ENCODE measurements at places on chromosomes 4 and X. TPM values are rescaled to one million over a fixed set of nuclear protein-coding genes. Genes with fewer than 3 reads are reported as not detected.
A peak's percentile ranks its signal among the peaks of the same experiment; 100 is the strongest.

The PFKFB1 gene
- not detected for total RNA-seq

The TMEM131L gene
- 7.2 TPM for total RNA-seq

The ARHGEF38 gene
- not detected for total RNA-seq

The ETDA gene
- not detected for total RNA-seq

The KLHL34 gene
- total RNA-seq = not detected

The CD38 gene
- not detected for total RNA-seq

The C4orf17 gene
- total RNA-seq = not detected

The GAGE12E gene
- total RNA-seq = not detected

The MAGEB6B gene
- total RNA-seq = not detected

The BEX5 gene
- total RNA-seq = not detected

The NSDHL gene
- 14.1 TPM for total RNA-seq

The ANK2 gene
- 16.2 TPM for total RNA-seq

The MAGEA4 gene
- not detected for total RNA-seq

The C4orf36 gene
- total RNA-seq = 0.06 TPM

The PABPC4L gene
- 0.90 TPM for total RNA-seq

The CD40LG gene
- total RNA-seq = not detected

DNA sequence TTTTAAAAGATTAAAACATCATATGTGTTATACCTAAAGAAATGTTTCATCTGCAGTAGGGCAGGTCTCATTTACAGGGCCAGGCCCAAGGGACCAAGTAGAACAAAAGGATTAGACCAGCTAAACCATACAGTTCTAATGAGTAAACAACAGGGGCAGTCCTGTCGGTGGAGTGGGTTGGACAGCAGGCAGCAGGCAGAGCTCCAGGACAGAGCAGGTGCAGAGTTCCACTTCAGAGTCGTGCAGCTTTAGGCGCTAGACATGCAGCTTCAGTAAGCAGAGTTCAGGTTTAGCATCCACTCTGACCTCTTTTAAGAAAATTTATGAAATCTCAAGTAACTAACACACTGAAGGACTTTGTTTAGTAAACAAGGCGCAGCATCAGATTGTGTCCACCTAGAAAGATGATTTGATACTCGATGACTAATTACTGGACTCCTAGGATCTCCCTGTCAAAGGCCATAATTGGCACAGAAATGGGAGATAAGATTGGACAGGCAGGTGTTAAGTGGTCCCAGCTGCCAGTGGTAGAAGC, 487.7 kb upstream of the INTU start:
- peak; percentile 44 for DNase-seq

DNA sequence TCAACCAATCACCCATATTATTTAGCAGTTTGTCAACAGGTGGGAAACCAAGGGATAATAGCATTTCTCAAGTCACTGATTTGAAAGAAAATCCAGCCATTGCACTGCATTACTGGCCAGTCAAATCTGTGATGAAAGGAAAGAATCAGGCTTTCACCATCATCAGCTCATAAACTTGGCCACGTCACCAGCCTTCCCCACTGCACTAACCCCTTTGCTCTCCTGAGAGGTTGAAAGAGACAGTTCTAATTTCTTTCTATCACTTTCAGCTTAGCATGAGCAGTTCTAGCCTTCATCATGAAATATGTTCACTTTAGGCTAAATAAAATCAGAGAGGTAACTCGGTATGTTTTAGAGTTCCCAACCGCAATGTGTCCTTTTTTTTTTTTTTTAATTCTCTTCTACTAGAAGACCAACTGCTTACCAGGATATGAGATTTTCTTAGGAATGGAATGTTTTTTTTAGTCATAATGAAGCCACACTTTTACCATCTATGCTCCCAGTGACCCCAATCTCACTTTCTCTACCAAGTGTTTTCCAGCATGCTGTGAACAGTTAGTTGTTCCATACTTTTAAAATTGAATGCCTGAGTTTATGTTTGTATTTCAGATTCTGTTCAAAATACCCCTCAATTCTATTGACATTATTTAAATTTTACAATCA, 55.7 kb upstream of the SLC7A11 start:
- peak; percentile 54 for DNase-seq

DNA sequence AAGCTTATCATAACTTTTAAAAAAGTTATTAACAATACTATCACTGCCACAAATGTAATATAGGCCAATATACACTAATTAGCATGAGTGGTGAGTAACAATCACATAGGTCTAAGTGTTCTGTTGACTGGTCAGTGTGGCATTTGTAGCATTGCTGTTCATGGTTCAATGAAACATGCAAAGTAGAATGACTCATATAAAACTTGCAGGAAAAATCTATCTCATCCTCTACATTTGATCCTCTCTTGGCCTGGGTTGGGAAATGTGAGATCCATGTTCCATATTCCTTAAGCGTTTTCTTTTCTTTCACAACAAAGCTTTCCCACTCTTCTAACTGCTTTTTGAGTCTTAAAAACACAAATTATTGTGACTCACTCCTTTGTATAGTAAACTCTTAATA, 1418.7 kb downstream of the FSTL5 start:
- DNase-seq = peak; percentile 72

GRCh38 chr4:158710814-158711213, 12.4 kb downstream of the PPID start:
- peak; percentile 18 for DNase-seq

DNA sequence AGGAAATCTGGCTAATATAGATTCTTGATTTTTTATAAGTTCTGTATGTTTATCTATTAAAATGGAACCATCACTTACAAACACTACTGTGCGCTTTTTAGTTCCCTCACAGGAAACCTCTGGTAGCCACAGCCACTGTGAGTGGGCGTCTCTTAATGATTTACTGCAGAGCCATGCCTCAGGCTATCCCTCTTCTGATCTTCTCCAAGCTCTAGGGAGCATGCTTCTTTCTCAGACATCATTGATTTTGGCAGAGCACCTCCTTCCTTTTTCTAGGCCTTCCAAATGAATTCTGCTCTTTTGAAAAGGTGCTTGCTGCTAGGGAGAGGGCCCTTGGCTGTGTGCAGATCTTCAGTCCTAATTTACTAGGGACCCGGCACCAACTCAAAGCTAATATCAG, 61.1 kb upstream of the STS start:
- no peak for DNase-seq

GRCh38 chrX:118736394-118737010, 9.1 kb downstream of the IL13RA1 start:
- DNase-seq = no peak

- DNase-seq = no peak
These were observed 2.5 kb upstream of the SPANXD start for GRCh38 chrX:141701072-141701471.

GRCh38 chrX:147884958-147885357, 26.8 kb upstream of the FMR1 start:
- DNase-seq = peak; percentile 44

GRCh38 chrX:69759921-69760625, 144.2 kb downstream of the EDA start:
- no peak for DNase-seq

GRCh38 chr4:53507671-53508286, 83.5 kb downstream of the LNX1 start:
- DNase-seq = peak; percentile 96

DNA sequence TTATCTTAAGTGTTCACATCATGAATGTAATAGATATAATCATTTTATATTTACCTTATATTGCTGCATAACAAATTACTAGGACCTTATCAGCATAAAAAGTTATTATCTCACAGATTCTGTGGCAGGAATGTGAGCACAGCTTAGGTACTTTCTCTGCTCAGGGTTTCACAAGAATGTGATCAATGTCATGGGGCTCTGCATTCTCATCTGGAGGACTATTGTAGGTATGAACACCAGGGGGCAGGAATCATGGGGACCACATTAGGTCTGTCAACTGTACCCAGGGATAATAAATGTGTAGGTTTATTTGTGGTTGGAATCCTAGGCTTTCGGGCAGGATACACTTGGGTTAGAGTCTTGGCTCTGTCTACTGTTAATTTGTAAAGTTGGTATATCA, 519.2 kb downstream of the ARAP2 start:
- DNase-seq = no peak

DNA sequence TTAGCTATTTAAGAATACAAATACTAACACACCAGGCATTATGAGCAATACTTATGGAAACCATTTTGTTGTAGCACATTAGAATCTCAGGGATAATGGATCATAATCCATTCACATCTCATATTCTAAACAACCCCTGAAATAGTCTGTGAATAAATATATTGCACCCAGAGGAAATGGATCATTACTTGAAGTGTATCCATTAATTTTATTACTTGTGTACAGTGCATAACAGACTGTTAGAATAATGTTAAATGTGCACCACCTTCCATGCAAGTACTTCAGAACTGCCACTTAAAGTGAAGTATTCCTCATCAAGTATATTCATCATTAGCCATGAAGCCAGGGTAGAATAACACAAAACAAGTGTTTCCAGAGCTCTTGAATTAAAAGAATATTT, 715.5 kb downstream of the DMD start:
- DNase-seq = no peak

DNA sequence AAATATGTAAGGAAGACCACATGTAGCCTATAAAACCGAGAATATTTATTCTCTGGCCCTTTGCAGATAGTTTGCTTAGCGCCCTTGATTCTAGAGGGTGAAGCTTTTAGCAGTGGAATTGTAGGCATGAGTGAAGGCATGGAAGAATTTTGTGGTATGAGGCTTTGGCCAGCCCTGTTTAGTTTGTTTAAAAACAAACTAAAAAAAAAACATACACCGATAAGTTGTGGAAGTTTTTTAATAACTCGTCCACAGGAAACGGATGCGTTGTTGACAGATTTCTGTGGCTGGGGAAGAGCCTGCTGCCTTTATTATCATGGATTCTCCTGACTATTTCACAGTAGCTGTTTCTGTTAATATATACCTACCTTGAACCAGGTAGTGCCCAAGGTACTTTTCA, 194.7 kb upstream of the LNX1 start:
- DNase-seq = no peak

DNA sequence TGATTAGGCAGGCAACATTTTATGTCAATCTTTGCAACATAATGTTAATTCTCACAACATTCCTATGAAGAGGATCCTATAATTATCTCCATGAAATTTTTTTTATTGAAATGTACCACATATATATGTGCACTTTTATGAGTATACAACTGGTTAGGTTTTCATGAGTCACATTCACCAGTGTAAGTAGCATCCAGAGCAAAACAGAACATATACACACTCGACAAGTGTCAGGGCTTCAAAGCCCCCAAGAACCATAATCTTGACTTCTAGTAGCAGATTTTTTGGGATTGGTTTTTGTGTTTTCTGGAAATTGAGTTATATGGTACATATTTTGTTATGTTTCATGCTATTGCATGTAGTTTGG, 62.4 kb downstream of the ARHGAP10 start:
- DNase-seq = no peak

- DNase-seq = no peak
These were observed 195.0 kb downstream of the ZNF330 start for GRCh38 chr4:141415651-141416050.

DNA sequence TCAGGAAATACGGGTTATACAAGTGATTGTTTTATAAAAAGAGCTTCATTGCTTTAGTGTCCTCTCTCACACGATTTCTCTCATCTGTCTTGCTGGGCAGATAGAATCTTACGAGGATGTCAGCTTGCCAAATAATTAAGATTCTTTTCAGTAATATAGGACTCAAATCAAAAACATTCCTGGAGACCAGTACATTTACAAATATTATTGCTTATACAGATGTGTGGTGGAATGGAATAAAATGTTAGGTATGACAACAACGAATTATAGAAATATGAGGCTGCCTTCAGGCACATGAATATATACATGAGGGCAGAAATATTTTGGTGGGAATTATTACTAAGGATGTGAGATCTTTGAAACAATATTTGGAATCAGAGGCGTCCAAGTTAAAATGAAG, 88.9 kb downstream of the GC start:
- DNase-seq = no peak

DNA sequence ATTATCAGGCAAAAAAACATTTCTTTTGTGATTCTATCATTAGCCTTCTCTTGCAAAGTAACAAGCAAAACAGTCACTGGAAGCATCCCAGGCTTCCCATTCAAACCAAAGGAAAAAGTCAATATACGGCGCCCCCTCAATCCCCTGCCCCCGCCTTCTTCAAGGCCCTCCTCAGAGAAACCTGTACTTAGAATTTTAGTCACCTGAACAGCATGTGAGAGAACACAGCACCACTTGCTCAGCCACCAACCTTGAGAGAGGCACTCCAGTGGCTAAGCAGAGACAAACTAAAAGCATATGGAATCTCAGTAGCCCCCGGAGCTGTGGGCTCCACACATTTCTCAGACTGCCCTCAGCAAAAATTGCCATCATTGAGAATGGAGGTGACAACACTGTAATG, 25.2 kb downstream of the LEF1 start:
- no peak for DNase-seq
